NCI-H510A (cell line): ENCODE measurements at places on chromosomes 13 and 19.
A peak's percentile ranks its signal among the peaks of the same experiment; 100 is the strongest.

- DNase-seq, result no peak
Measured at GRCh38 chr19:7521551-7522071, 813 bp upstream of the MCOLN1 start.

DNA sequence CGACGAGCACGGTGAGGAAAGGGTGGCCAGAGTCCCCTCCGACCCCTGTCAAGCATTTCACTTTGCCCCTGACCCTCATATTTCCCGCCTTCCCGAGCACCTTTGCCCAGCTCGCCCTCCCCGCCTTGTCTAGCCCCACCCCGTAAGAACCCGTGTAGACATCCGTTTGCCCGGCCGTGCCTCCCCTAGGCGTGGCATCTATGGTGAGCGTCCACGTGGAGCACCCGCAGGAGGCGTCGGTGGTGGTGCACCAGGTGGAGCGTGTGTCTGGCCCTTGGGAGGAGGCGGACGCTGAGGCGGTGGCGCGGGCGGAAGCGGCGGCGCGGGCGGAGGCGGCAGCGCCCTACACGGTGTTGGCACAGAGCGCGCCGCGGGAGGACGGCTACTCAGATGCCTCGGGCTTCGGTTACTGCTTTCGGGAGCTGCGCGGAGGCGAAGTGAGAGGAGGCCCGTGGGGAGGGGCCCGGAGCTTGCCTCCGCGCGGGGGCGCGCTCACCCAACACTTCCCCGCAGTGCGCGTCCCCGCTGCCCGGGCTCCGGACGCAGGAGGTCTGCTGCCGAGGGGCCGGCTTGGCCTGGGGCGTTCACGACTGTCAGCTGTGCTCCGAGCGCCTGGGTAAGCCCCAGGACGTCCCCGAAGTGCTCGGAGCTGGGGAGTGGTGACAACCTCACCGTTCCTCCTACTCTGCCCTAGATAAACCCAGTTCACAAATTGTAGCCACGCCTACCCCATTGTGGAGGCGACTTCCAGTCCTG, 4.2 kb downstream of the LTBP4 start:
- DNase-seq, result peak; percentile 88

DNA sequence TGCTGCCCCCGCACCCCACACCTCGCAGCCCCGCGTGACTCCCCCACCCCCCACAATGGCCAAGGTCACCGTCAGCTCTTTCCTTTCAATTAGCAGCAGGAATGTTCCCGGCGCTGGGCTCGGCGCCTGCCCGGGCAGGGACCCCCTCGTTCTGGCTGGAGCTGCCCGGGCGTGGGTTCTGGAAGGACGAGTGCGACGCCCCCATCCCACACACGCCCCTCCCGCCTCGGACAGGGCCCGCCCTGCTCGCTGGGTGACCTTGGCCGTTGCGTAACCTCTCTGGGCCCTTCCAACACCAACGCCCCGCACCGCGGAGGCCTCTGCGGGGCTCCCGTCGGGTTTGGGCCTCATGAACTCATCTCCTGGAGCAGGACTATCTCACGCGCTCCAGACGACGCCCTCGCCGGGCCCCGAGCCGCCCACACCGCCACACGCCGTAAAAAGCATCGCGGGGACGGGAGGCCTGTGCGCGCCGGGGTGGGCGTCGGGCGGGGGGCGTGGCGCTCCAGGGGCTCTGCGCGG, 10.3 kb downstream of the PALM start:
- DNase-seq, result no peak

DNA sequence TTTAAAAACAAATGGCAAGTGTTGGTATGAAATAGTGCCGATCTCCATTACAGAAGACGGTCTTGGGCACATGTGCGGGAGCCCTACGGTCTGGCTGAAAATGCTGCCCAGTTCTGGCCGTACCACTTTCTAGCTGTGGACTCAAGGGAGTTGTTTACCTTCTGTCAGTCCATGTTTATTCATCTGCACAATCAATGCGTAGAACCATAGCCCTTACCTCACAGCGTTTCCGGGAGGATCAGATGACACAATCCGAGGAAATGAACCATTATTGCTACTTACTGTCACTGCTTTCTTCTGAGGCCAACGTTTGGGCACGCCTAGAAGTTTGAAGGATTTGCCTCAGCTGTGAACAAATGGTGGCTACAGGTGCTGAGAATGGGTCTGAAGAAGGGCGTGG, 31.2 kb downstream of the GADD45B start:
- DNase-seq, result peak; percentile 48

DNA sequence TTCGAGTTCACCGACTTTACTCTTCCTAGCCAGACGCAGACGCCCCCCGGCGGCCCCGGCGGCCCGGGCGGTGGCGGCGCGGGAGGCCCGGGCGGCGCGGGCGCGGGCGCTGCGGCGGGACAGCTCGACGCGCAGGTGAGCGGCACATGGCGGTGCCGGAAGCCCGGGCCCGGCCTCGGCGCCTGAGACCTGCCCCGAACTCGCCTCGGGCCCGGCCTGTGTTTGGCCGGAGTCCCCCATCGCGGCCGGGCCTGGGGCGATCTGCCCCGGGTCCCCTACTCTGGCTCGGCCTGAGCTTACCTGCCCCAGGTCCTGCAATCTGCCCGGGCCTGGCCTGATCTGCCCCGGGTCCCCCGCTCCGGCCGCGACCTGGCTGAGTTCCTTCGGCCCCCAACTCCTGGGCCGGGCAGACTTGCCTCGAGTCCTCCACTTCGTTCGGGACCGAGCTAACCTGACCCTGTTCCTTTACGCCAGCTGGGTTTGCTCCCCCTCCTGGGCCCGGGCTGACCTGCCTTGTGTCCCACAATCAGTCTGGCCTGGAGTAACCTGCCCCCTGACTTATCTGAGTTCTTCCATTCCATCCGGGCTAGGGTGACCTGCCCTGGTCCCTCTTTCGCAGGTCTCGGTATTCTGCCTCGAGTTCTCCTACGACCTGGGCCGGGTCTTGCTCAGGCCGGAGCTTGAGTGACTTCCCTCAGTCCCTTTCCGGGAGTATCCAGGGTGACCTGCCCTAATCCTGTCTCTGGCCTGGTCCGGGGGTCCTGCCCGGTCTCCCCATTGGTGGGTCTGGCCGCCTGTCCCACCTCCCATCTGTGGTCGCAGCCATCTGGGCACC, 764 bp downstream of the UPF1 start:
- no peak for DNase-seq

DNA sequence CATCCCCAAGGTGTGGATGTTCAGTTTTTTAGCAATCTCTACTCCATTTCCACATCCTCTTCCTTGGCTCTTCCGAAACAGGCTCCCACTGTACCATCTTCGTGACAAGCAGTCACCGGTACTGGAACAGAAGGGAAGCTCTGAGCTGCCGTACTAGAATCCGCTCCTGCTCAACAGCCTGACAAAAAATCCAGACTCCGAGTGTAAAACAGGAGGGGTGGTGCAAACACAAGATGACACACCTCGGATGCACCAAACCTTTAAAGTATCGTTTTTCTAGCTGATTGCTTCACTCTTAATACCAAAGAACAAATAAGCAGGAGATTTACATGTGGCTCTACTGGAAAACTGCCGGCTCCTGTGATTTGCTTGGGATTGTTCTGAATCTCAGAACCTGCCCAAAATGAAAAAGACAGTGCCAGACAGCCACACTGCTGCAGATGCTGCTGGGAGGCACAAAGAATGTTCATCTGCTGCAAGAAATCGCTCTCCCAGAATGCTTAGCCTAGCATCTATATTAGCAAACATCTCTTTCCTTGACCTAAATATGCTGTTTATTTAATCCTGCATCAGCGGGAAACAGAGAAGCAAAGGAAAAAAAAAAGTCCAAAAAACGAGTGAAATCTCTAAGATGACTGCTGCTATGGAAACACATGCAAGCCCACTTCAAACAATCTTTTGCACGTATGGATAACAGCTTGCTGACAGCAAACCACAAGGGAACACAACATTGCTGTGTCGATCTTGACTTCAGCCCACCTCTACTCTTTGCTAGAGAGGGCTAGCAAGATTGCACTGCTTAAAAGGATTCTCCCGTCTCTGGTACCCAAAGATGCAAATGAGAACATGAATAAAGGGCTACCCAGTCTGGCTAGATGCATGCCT, 38.0 kb upstream of the DOCK9 start:
- DNase-seq, result no peak

DNA sequence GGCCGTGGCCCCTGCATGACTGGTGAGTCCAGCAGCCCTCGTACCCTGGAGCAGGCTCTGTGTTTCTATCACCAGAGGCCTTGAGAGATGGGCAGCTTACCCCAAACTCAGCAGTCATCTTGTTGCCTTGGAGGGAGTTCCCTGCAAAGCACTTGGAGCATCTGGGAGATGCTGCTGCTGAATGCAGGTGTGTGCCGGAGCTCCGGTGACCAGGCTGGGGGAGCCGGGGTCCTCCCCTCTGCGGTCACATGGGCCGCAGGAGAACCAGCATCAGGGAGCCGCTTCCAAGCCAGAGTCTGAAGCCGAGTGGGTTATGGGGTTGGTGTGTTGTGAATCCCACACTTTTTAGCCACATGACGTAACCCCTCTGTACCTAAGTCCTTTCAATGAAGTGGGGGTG, 82.8 kb downstream of the TEX29 start:
- DNase-seq, result no peak

- DNase-seq, result peak; percentile 39
Measured at GRCh38 chr19:4455719-4456475, 1.7 kb downstream of the UBXN6 start.

GRCh38 chr13:47420568-47420967, 523.7 kb upstream of the HTR2A start:
- DNase-seq, result no peak

DNA sequence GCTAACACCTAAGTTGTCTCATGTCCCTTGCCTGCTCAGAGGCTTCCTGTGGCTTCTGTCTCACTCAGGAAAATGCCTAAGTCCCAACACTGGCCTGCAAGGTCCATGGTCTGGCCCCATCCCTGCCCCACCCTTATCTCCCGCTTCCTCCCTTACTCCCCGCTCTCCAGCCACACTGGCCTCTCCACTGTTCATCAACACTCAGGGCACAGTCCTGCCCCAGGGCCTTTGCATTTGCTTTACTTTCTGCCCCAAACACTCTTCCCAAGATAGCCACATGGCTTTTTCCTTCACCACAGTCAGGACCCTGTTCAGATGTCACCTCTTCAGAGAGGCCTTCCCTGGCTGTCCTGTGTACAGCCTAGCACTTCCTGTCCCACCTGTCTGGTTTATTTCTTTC, 32.1 kb upstream of the IGSF23 start:
- no peak for DNase-seq

GRCh38 chr19:2394054-2394441, 33.3 kb downstream of the TIMM13 start:
- DNase-seq, result no peak

DNA sequence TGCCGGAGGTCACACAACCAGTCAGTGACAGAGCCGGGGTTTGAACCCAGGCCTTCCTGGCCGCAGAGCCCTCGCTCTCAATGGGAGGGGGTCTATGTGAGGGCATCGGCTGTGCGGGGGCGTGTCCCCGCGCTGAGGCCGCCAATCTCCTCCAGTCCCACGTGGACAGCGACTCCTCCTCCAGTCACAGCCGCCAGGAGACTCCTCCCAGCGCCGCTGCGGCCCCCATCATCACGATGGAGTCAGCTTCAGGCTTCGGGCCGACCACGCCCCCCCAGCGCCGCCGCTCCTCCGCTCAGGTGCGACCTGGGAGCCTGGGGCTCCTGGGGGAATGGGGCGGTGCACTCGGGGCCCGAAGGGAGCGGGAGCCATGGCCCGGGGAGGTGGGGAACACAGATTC, 6.0 kb downstream of the SPRED3 start:
- DNase-seq, result no peak

DNA sequence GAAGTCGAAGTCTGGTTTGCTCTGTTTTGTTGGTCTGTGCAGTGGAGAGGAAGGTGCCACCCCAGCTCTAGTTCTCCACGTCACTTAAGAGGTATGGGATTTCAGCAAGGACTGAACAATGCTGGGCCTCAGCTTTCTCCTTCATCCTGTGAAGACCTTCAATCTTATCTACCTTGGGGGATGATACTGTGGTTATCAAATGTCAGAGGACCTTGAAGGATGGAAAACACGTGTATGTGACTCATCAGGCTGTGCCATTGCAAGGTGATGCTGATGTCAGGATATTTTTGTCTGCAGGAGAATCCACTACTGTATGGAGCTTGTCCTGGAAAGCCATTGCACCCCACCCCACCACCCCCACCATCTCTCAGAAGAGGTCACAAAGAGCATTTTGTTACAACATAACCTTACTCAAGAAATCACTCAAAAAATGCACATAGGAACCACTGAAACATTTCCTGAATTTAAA, 81.4 kb upstream of the UQCRFS1 start:
- DNase-seq, result no peak

DNA sequence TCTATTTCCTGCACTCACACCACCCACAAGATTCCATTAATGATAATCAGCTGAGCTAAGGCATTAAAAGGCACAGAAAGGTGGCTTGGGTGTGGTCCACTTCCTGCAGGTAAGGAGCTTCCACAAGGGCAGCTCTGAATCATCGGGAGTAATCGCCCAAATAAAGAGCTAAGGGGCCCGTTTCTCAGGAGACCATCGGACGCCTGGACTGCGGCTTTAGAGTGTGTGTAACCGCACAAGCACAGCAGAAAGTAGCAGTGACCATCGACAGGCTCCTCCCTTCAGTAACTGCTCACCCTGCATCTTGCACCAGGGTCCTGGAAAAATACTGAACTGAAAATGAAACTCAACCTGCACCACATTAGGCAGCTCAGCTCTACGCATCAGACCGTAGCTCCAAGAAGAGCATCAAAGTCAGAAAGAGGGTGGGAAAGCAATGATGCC, 6.0 kb downstream of the STK24 start:
- DNase-seq, result no peak

GRCh38 chr19:45293682-45294081, 29.0 kb downstream of the CKM start:
- DNase-seq, result no peak

GRCh38 chr19:940591-941291, 14.9 kb downstream of the ARID3A start:
- no peak for DNase-seq

- no peak for DNase-seq
Measured at GRCh38 chr13:27321468-27322431, 51.1 kb downstream of the RASL11A start.

- DNase-seq, result no peak
Measured at GRCh38 chr13:60931858-60932546, 483.6 kb downstream of the PCDH20 start.

- DNase-seq, result no peak
Measured at GRCh38 chr19:10852941-10853340, 4.7 kb downstream of the C19orf38 start.

DNA sequence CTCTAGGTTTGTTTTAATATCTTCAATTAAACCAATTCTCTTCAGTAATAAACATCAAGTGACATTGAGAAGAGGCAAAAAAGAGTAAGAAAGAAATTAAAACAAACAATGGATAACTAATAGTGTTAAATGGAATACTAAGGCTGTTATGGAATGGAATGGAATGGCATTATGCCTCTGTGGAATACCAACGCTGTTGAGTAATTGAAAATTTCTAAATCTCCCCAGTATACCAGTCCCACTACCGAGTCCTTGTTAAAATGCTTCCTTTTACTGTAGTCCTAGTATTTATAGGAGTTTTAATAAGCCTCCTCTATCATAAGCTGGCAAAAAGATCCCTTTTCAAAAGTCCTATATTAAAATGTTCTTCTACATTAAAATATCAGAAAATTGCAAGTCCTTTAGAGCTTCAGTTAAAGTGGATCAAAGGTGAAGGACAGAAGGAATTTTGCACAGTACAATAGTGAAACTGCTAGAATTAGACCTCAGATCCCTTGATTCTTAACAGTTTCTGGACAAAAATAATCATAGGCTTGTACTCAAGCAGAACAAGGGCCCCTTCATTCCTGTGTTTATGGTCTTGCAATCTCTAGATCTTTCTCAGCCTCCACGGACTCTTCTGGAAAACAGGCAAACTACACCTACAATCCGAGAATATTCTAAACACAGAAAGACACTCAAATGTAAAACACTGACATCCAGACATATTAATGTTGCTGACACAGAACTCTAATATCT, 128.2 kb downstream of the PCDH9 start:
- DNase-seq, result no peak

- DNase-seq, result no peak
Measured at GRCh38 chr19:57671124-57671895, 2.6 kb downstream of the ZSCAN4 start.
